ENCODE measurements at places on chromosomes 1 and 21.

DNA sequence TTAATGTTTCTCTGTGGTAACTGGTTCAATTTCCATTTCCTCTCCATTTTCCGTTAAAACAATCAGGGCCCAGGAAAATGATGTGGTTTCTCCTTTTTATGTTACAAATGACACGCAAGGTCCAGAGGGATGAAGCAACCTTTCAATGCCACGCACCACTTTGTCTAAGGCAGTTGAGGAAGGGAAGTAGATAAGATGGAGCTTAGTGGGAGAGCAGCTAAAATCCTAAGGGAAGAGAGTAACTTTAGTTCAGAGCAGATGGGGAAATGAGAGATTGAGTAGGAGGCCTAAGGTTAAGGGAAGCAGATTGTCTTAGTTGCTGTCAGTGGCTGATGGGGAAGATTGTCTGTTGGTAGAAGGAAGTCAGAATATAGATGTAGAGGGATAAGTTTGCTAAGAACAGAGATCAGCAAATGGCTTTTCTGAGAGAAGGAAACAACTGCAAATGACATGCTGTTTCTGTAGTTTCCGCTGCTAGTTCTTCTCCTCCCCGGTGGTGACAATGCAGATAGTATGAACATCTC lies 660 bp downstream of the CD1C start:
- no peak for DNase-seq

GRCh38 chr1:219271818-219272535 lies 98.3 kb downstream of the LYPLAL1 start:
- no peak for DNase-seq

- no peak for DNase-seq
These were observed 53.3 kb upstream of the MTR start for GRCh38 chr1:236741753-236742152.

DNA sequence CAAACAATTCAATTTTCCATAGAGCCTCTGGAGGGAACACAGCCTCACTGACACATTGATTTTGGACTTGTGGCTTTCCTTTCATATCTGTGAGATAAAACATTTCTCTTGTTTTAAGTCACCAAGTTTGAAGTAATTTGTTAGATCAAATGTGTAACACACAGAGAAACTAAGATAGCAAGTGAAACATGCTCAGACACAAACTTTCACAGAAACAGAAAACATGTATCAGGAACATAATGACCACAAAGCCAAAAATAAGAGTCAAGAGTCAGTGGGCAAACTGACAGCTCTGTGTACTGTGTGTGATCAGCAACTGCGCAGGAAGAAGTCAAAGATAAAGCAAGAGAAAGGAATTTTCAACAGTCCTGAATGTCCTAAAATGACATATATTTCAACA lies 1237.5 kb downstream of the AMY1C start:
- DNase-seq = no peak

- no peak for DNase-seq
These were observed 12.8 kb downstream of the UTP25 start for GRCh38 chr1:209840611-209841010.
